ENCODE measurements at places on chromosomes 6 and 20. TPM values are rescaled to one million over a fixed set of nuclear protein-coding genes. Genes with fewer than 3 reads are reported as not detected.

GRCh38 chr6:45724511-45724910 is 291.1 kb downstream of the CLIC5 start:
- DNase-seq, result no peak

DNA sequence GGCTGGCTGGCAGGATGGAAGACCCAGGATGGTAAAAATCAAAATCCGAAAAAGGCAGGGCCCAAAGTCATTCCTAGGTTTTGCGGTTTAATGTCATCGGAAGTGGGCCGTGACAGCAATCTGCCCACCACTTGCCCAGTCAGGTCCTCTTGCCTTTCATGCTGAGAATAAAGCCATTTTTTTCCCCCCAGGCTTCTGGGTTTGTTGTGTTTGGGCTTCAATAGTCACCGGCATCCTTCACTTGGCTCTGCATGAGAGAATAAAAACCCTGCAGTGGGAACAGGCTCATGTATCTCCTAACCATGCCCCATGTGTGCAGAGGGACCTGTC is 56.1 kb downstream of the MEP1A start:
- DNase-seq, result no peak

Gene CBLN4
- 0.26 TPM for total RNA-seq

GRCh38 chr6:113137426-113137825 is 719.7 kb upstream of the MARCKS start:
- peak; percentile 39 for DNase-seq

- DNase-seq, result no peak
Measured at GRCh38 chr6:9985481-9985880, 429.4 kb downstream of the TFAP2A start.

DNA sequence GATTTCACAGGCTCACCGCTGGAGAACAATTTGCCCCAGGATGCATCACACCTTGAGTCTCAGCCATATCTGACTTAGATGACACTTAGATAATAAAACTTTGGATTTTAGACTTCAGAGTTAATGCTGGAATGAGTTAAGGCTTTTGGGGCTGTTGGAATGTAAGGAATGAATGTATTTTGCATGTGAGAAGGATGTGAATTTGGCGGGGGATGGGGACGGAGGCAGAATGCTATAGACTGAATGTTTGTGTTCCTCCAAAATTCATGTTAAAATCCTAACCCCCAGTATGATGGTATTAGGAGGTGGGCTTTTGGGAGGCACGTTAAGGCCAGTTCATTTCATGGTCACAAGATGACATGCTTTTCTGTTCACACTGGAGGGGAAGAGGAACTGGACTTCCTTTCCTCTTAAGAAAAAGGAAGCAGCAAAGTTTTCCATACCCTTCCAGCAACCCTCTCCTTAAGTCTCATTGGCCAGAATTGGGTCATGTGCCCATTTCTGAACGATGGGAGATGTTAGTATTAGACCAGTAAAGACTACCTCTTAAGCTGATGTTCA is 5.8 kb upstream of the SRXN1 start:
- no peak for DNase-seq

GRCh38 chr6:106360989-106361430 is 493 bp downstream of the CRYBG1 start:
- peak; percentile 36 for DNase-seq

DNA sequence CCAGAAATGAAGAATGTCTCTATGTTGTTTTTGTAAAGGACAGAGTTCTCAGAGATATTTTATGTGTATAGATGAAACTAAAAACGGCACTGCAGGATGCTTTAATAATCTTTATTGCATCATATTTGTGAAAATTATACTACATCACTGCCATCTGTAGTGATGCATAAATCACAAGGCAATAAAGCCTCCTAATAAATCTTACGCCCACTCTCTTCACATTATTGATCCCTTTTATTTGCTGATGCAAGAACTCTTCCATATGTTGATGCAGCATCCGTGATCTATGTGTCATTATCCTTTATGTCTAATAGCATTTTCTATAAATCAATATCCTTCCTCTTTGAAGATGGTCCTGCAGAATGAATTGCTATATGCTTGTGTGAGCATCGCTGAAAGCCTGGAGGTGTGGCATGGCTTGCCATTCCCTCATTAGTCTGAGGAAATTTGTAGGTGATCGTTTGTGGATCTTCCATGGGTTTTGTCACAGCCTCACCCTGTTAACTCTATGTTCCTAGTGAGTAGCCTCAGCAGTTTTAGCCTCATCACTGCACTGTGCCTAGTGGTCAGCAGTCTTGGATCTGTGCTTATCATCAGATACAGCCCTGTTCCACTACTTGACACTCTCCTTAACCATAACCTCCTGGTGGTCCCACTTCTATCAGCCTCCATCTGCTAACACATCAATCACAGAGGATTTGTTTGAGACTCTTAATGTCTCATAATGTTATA is 983.5 kb downstream of the EYS start:
- no peak for DNase-seq

GRCh38 chr6:14132244-14132920 is 14.8 kb downstream of the CD83 start:
- DNase-seq, result no peak

- no peak for DNase-seq
Measured at GRCh38 chr6:111555036-111555435, 50.6 kb downstream of the TRAF3IP2 start.

DNA sequence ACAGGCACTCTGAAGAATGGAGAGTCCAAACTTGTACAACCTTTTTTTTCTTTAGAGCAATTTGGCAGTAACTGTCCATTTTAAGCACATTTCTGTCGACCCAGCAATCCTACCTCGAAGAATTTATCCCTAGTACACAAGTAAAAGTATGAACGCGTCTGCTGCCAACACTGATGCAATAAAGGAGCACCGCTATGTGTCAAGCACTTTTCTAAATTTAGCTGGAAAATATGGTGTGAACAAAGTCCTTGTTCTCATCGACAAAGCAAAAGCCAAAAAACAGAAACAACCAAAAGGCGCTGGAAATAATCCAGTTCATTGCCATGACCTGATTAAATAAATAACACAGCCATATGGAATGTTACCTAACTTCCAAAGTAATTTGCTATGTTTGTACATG is 1.1 kb downstream of the DPM1 start:
- DNase-seq, result no peak

- no peak for DNase-seq
Measured at GRCh38 chr6:134954272-134955000, 4.5 kb upstream of the ALDH8A1 start.

Gene SRSF3
- total RNA-seq, result 173 TPM

Gene RBPJL
- total RNA-seq, result not detected

Gene SLC2A10
- total RNA-seq, result 26.1 TPM

- DNase-seq, result no peak
Measured at GRCh38 chr6:14729129-14729871, 516.6 kb upstream of the JARID2 start.

- DNase-seq, result no peak
Measured at GRCh38 chr6:45494416-45495135, 116.8 kb upstream of the SUPT3H start.

DNA sequence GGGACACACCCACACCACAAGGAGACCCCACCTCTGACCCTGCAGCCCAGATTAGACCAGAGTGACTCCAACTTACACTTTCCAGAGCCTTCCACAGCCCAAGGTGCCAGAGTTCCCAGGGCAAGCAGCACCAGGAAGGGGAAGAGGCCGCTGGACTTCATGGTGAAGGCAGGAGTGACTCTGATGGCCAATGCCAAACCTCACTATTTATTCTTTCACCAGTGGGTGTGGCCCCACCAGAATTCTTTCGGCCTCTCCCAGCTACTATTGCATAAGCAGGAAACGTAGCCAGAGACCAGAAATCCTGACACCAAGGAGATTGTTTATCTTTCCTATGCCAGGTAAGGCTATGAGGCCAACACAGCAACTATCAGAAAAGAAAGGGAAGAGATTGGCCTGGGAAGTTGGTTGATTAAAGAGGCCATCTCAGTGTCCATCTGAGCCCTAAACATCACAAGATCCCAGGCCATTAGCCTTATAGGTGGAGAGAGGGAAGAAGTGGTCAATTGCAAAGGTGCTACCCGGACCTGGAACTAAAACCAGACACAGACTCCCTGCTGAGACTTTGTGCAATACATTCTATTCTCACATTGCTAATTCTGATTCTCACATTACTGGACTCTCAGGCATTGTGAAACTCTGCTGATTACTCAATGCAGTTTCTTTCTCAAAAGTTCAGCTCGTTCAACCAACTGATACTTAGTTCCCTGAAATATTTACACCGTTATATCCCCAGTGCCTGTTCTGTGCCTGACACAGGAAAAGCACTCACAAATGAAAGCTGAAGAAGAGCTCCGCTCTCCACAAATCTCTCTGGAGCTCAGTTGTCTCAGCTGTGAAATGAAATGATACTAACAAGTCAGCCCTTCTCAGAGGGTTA is at the start of gene SLPI:
TSS of gene SLPI (minus strand) at position 182 of the 880 bp plus-strand sequence. CDS start at position 161, 21 bp downstream.
- DNase-seq, result peak; percentile 58

DNA sequence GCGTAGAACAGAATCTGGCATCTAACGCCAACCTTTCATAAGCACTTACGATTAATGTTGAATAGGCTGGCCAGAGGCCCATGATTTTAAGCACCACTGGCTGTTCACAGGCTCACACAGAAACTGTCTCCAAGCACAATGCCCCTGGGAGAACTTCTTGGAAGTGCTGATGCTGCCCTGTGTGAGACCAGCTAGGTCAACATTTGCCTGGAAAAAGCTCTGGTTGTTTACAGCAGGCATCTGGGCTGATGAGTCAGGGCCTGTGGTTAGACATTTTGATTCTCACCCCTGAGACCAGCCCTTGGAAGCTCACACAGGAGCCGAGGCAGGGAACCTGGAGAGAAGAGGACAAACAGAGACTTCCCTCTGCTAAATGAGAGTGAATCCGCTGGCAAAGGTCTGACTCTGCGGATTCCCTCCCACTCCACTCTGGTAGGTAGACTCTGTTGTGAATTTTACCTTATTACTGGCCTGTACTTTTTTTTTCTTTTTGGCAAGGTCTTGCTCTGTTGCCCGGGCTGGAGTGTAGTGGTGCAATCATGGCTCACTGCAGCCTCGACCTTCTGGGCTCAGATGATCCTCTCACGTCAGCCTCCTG is 6.8 kb upstream of the SULF2 start:
- DNase-seq, result no peak

DNA sequence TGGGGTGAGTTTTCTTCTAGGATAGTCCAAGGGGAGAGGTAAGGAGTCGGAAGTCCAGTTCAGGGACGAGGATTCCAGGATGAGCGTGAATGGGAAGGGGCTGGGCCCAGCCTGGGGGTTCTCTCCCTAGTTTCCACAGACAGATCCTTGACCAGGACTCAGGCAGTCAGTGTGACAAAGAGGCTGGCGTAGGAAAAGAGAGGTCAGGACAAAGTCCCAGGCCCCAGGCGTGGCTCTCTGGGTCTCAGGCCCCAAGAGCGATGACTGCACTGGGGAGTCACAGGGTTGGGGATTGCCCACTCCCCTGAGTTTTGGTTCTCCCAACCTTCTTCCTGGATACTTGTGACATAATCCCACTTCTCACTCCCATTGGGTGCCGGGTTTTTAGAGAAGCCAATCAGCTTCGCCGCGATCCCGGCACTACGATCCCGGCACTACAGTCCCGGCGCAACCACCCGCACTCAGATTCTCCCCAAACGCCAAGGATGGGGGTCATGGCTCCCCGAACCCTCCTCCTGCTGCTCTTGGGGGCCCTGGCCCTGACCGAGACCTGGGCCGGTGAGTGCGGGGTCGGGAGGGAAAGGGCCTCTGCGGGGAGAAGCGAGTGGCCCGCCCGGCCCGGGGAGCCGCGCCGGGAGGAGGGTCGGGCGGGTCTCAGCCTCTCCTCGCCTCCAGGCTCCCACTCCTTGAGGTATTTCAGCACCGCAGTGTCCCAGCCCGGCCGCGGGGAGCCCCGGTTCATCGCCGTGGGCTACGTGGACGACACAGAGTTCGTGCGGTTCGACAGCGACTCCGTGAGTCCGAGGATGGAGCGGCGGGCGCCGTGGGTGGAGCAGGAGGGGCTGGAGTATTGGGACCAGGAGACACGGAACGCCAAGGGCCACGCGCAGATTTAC is 46.2 kb upstream of the TRIM26 start:
- peak; percentile 70 for DNase-seq

DNA sequence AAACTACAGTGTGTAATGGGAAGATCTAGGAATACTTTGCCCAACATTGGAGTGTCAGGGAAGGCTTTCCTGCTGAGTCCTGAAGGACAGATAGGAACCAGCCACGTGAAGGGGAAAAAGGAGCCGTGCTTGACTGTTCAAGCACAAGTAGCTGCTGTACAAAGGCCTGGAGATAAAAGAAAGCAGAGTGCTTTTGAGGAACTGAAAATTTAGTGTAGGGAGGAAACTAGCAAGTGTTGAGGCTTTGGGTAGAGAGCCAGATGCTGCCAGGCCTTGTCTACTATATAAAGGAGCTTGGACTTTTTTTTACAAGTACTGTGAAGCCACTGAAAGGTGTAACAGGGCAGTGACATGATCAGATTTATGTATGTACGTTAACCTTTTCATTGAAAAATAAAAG is 39.0 kb downstream of the DSE start:
- DNase-seq, result no peak

GRCh38 chr6:112360498-112360897 is 13.4 kb downstream of the RFPL4B start:
- DNase-seq, result no peak

GRCh38 chr6:37323580-37323979 is 30.2 kb upstream of the RNF8 start:
- no peak for DNase-seq

DNA sequence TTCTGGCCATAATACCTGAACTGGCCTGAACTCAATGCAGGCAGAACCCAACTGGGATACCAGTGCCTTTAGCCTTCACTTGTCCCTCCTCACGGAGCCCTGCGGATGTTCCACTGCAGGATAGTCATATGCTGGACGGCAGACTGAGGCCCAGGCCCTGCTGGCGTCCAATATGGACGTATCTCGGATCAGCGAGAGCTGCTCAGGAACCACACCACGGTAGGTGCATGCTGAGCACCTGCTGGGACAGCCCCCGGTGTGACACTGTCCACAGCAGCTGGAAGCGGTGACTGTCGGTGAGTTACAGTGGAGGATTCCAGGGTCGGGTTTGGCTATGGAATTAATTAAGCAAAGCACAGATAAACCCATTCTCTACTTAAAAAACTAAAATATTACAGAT is 48.7 kb downstream of the PSMG4 start:
- DNase-seq, result no peak
